Stimulated activated CD4-positive, alpha-beta T cell treated with anti-CD3 and anti-CD28 coated beads, Interleukin-12 subunit alpha, Interleukin-12 subunit beta, amount 100 ng/mL, for 4 hours (primary cell): ENCODE measurements at places on chromosomes 13 and 19.
A peak's percentile ranks its signal among the peaks of the same experiment; 100 is the strongest.

DNA sequence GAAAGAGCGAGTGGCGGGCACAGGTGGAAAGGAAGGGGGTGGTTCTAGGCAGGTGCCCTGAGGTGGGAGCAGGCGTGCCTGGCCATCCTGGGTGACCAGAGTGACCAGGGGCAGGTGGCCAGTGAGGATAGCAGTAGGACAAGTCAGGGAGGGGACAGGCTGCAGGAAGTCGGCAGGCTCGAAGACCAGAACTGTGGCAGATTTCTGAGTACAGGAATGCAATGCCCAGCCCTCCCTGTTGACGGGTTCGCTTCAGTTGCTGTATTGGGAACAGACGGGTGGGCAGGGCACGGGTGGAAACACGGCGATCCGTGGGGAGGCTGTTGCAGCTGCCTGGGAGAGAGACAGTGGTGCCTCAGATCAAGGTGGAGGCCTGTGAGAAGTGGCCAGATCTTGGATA, 1.9 kb downstream of the ZNF628 start:
- DNase-seq = no peak

DNA sequence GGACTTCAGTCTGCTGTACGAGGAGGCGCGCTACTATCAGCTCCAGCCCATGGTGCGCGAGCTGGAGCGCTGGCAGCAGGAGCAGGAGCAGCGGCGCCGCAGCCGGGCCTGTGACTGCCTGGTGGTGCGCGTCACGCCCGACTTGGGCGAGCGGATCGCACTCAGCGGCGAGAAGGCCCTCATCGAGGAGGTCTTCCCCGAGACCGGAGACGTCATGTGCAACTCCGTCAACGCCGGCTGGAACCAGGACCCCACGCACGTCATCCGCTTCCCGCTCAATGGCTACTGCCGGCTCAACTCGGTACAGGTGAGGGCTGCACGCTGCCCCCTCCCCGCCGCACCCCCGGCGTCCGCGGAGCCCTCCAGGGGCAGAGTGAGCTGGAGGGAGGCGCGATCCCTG, 14.6 kb downstream of the KCTD15 start:
- no peak for DNase-seq

DNA sequence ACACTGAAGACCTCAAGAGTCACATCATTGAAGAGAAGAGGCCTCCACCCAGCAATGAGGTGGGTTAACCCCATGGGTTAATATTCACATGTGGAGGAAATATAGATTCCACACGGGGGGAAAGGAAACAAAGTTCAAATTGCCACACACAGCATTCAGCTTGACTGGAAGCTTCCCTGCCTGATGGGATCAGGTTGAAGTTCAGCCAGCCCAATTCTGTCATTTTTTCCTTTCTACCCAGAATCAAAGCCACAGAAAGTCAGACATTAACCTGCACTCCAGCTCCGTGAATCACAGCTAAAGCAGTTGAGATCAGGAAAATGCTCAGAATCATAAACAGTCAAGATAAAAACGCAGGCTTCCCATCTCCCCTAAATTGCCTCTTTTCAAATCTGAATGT, 208.7 kb upstream of the OBI1 start:
- no peak for DNase-seq

- DNase-seq = no peak
These were observed 23.1 kb upstream of the ZNF729 start for GRCh38 chr19:22263121-22263520.

GRCh38 chr13:90713441-90714133, 633.9 kb upstream of the MIR17HG start:
- no peak for DNase-seq

GRCh38 chr19:1981253-1981652, 34.3 kb downstream of the BTBD2 start:
- DNase-seq = no peak

DNA sequence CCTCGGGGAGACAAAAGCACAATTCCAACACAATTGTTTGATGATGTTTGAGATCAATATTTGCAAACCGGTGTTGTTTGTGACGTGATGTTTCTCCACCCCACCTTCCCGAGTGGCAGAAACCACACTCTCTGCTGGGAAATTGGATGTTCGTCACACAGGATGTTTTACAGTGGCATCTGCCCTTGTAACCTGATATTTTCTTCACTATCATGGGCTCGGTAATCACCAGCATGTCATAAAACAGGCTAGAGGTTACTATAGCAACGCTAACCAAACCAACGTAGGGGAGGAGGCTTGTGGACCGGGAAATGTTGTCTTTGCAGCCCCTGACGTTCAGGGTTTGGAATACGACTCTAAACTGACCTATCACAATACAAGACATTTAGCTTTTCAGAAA, 454.5 kb downstream of the IRS2 start:
- no peak for DNase-seq

GRCh38 chr19:15813916-15814315, 1.5 kb downstream of the OR10H1 start:
- DNase-seq = no peak

DNA sequence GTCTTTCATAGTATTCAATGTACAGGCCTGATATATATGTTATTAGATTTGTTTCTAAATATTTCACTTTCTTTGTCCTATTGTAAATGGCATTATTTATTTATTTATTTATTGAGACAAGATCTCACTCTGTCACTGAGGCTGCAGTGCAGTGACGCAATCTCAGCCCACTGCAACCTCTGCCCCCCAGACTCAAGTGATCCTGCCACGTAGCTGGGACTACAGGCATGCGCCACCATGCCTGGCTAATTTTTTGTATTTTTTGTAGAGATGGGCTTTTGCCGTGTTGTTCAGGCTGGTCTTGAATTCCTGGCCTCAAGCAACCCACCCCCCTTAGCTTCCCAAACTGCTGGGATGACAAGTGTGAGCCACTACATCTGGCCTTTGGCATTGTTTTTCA, 5.4 kb upstream of the GAS6 start:
- no peak for DNase-seq

- no peak for DNase-seq
These were observed 3.9 kb downstream of the PIH1D1 start for GRCh38 chr19:49447485-49448431.

- DNase-seq = no peak
These were observed 8.7 kb upstream of the SERPINE3 start for GRCh38 chr13:51330791-51331190.

DNA sequence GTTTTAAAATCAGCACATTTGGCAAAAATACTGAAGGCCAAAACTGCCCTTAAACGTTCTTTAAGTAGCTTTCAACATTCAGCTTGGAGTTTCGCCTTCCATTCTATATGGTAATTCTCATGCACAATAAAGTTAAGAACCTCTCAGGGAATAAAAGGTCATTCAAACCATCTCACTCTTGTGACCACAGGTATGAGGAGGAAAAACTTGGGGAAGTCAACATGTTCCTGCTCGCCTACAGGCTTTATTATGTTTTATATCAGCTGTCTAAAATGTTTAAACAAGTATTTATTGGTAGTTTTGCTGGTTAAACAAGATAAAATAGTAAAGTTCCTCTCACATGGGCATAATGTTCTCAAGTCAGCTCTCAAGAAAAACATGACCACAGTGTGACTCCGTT, 19.9 kb upstream of the TM9SF2 start:
- no peak for DNase-seq

DNA sequence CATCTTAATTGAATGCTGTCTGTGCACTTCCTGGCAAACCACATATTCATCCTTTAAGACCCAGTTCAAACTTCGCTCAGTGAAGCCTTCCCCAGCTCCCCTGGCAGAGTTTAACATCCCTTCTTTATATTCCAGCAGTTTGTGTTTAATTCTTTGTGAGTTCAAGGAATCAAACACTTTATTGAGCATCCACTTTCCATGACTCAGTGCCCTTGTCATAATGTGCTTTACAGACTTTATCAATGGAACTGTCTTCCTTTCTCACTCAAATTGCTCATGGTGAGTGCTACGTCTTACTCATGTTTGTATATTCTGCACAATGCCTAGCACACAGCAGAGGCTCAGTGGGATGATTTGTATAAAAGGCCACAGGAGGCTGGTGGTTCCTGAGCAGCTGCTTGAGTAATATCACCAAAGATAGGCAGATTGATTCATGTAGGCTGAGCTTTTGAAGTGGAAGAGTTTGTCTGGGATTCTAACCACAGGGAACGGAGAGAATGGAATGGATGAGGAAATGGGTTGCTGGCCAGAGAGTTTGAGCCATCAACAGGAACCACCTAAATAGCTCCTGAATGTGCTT, 44.2 kb downstream of the SERTM1 start:
- DNase-seq = no peak

GRCh38 chr19:12232961-12233360, 61.7 kb downstream of the ZNF44 start:
- DNase-seq = no peak

- no peak for DNase-seq
These were observed 958.4 kb upstream of the SLC10A2 start for GRCh38 chr13:104024416-104025170.

DNA sequence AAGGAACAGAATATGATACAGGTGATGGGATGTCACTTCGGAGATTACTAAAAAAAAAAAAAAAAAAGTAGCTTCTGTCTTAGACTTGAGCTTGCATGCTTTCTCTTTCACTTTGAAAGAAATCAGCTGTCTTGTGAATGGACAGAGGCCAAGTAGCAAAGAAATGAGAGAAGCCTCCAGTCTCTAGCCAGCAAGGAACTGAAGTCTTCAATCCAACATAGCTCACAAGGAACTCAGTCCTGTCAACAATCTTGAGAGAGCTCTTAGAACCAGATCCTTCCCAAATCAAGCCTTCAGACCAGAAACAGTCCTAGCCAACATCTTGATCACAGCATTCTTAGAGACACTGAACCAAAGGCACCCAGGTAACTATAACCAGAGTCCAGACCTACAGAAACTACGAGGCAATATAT, 7.7 kb downstream of the N4BP2L2 start:
- no peak for DNase-seq

DNA sequence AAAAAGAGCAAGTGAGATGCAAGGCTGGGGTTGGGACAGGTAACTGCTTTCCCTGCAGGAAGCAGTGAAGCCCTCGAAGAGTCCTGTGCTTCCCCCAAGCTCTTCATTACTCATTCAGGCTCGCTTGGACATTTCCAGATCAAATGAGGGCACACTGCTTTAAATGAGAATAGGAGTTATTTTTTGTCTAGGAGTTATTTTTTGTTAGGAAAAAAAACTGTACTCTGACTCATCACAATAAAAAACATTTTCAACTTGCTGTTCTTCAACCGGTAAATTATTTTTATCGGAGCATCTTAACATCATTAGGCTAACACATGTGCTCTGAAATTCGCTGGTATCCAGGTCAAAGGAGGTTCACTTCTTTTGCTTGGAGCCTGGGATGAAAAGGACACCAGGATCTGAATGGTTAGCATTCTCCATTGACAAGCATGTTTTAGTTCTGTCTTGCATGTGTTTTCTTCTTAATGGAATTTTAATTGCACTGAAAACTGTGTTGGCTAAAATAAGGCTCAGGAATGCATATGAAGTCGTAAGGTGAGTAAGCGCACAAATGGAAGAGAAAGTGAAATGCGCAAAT, 80.7 kb upstream of the STK24 start:
- DNase-seq = no peak

DNA sequence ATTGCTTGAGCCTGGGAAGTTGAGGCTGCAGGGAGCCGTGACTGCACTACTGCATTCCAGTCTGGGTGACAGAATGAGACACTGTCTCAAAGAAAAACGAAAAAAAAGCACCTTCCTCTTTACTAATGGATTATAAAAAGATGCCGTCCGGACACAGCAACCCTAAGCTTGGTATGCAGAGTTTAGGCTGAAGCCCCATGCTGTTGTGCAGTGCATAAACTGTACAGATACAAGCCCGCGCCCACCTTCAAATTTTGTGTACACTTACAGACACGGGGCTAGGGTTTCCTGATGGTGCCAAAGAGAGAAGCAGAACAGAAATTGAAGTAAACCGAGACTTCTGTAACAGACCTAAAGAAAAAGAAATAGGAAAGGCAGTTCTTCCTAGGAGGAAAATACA, 9.0 kb downstream of the LPAR6 start:
- DNase-seq = no peak

GRCh38 chr19:23943411-23943810, 28.7 kb downstream of the ZNF726 start:
- DNase-seq = no peak

DNA sequence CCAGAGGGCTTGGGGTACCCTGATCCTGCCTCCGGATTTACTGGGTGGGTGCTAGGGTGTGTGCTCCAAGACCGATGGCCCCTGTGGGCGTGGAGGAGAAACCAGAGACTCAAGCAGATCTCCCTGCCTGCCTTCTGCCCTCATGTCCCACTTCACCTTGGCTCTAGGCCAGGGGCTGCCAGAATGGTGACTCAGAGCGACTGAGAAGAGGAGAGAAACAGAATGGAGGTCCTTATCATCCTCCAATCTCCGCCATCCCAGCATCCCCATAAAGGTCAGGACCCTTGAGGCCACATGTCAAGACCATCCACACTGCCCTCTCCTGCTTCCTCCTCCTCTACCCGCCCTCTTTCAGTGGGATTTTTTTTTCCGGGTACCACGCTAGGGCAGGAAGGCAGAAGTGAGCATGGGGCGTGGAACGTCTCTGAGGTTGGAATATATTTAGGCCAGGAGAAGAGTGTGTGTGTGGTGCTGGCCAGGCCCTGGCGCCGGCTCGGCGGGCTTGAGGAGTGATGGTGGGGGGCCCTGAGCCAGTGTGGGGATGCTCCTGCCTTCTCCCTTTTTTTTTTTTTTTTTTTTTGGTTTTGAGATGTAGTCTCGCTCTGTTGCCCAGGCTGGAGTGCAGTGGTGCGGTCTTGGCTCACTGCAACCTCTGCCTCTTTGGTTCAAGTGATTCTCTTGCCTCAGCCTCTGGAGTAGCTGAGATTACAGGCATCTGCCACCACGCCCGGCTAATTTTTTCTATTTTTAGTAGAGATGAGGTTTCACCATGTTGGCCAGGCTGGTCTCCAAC, 22.3 kb downstream of the IER2 start:
- peak; percentile 73 for DNase-seq

GRCh38 chr19:17380426-17381138, 3.4 kb upstream of the PLVAP start:
- no peak for DNase-seq

- DNase-seq = no peak
These were observed 123.8 kb downstream of the LACC1 start for GRCh38 chr13:44003481-44003880.

- DNase-seq = no peak
These were observed 2.2 kb downstream of the FXYD3 start for GRCh38 chr19:35117799-35118198.

GRCh38 chr13:111551204-111551820, 230.9 kb downstream of the TEX29 start:
- DNase-seq = no peak

GRCh38 chr19:1088416-1089010, 6.7 kb downstream of the POLR2E start:
- no peak for DNase-seq

DNA sequence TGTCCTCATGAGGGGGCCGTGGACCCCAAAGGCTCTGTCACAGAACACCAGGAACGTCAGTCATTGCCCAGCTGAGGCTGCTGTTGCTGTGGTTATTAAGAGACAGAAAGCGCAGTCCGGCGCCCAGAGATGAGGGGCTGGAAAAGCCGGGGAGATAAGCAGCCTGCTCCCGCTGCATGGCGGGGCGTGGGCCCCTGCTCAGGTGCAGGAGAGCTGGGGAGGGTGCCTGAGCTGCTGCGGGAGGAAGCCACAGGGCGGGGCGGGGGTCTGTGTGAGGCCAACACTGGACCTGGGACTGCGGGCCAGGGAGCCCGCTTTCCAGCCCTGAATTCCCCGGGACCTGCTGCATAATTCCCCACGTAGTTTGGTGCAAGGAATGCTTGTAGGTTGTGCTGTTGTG, 11.3 kb downstream of the SOX1 start:
- no peak for DNase-seq
